ENCODE measurements at places on chromosomes 12 and 14. TPM values are rescaled to one million over a fixed set of nuclear protein-coding genes. Genes with fewer than 3 reads are reported as not detected.

Gene RDH11
- total RNA-seq, result 34.8 TPM

Gene KRT72
- not detected for total RNA-seq

Gene FAM161B
- 4.7 TPM for total RNA-seq

Gene OAS3
- total RNA-seq, result 16.7 TPM

Gene RNF212B
- total RNA-seq, result not detected

Gene ANKLE2
- 52.0 TPM for total RNA-seq

Gene ADAM20
- total RNA-seq, result 2.5 TPM

Gene MYF5
- total RNA-seq, result not detected

Gene RNASE7
- not detected for total RNA-seq

Gene CISTR
- not detected for total RNA-seq

DNA sequence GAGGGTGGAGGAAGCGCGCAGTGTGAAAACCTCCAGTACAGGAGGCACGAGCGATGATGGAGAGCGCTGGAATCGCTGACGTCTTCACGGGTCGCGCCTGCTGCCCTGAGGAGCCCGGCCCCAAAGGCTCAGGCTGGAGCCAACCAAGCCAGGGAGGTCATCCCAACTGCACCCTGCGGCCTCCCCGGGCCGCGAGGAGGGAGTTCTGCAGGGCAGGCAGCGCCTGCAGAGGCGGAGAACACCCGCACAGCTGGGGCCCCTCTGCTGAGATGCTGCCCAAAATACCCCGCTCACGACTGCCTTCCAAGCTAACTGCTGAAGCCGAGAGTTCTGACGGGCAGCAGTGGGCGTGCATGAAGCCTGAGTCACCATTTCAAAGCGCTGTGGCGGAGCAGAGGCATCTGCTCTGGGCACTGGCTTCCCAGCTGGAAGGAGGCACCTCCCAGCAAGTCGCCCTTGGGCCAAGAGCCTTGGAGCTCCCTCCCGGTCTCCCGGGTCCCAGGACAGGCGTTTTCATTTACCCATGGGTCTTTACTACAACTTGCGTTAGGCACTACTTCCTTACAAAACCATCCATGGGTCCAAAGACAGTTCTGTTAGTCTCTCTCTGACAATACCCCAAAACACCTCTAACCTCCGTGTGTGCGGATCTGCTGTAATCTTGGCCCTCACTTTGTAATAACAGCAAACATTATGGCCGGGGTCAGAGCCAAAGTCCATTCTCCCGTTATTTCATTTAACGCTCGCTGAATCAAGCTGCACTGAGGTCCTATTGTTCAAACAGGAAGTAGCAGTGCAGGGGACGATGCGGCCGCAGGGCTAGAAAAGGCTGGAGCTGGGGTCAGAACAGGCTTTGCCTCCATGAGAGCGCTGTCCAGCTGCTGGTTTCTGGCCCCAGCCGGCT lies 60.1 kb upstream of the RIMBP2 start:
- DNase-seq, result peak; percentile 84

DNA sequence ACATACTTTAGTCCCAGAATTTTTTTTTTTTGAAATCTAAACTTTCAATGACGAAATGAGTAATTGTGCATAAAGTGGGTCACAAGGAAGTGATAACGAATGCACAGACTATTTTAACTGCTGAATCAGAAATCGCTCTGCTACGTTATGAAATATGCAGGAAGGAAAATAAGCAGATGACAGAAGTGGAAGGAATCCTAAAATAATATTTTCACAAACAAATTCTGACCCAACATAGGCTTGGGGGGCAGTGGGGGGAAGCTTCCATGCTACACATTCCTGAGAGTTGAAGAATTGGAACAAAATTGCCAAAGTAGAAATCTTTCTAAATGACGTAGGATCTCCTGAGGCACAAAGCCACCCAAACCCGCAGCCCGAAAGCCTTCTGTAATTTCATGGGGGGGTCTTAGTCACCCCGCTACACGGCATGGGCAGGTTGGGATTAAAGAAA lies 89.6 kb downstream of the ARF6 start:
- peak; percentile 68 for DNase-seq

DNA sequence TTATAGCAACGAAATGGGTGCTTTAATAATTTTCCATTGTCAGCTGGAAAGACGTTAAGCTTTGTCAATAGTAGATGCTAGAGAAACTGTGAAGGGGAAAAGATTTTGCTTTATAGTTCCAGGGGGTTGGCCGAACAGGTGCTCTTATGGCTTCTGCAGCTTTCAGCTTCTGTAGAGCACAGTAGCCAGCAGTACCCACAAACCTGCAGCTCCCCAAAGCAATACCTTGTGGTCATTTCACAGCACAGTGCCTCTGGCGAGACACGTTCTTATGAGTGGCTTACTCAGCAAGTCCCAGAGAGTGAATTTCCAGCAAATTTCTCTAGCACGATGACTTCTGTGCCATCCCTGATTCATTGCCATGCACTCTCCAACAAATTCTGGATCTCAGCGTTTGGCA lies 416.3 kb upstream of the ATP2B1 start:
- no peak for DNase-seq

GRCh38 chr14:22846811-22847307 lies 10.5 kb downstream of the MMP14 start:
- no peak for DNase-seq

GRCh38 chr14:22122829-22123560 lies 449.4 kb upstream of the OR4E1 start:
- DNase-seq, result no peak

DNA sequence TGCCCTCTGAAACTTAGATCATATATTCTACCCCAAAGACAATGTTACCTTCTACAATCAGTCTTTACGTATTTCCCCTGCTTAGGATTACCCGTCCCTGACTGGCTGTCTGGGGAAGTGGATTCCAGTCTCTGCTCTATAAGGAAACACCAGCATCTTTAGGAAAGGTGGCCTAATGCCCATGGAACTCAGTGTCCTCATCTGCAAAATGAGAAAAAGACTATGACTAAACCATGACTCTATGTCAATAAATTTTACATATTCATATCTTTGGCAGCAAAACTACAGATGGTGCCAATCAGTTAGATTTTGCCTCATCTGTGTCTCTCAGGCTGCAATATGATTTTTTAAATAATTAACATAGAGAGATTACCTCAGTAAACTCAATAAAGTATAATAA lies 133.8 kb downstream of the ITPR2 start:
- no peak for DNase-seq

- no peak for DNase-seq
Measured at GRCh38 chr12:81588235-81589008, 170.7 kb downstream of the PPFIA2 start.

DNA sequence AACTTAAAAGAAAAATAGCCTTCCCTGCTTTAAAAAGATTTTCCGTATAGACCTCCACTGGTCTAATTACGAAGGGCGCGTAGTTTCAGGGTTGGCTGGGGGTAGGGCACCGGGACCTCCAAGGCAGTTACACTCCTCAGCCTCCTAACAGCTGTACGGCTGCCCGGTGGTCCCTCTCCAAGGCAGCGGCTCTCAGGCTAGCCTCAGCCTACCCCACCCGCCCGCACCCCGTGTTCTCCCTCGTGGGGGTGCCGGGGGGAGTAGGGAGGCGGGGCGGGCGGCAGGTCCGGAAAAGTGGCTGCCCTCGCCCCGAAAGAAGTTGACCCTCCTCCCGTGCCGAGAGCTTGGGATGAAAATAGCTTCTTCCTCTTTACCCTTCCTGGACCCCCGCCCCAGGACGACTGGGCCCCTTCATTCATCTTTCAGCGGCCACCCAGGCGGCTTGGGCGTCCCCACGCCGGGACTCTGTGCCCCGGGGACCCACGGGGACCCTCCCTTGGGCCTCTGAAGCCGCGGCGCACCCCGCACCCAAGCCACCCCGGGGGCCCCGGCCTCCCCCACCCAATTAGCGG lies 991 bp upstream of the RCOR1 start:
- peak; percentile 83 for DNase-seq

DNA sequence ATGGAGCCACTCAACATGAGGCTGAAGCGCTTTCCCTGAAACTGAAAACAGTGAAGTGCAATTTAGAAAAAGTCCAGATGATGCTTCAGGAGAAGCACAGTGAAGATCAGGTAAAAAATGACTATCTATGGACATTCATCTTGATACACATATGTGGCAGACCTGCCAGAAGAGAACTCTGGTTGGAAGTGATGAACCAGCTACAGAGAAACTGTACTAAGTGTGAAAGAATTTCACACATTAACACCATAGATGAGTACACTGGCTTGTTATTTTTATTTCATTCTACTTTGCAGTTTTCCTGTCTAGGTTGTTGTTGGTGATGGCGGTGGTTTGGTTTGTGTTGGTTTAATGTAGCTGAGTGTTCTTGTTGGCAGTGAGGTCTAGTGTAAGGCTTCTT lies 174.7 kb downstream of the ESR2 start:
- DNase-seq, result no peak

GRCh38 chr12:74489543-74489942 lies 48.1 kb upstream of the ATXN7L3B start:
- DNase-seq, result no peak

GRCh38 chr14:84643446-84643845 lies 886.5 kb upstream of the FLRT2 start:
- DNase-seq, result no peak

DNA sequence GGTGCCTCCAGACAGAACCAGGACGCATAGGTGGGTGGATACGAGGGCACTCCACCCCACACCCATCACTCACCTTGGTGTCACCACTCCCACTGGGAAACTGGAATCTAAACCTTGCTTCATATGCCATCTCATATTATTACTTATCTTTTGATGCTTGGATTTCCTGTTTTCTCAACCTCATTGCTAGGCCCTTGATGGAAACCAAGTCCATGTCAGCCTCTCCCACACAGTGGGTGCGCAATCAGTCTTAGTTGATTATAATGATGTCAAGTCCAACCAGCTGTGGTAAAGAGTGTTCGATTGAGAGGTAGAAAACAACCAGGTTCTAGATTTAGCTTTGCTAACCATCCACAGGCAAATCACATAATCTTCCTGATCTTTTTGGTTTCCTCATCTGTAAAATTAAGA lies 584 bp upstream of the DDHD1 start:
- DNase-seq, result no peak

DNA sequence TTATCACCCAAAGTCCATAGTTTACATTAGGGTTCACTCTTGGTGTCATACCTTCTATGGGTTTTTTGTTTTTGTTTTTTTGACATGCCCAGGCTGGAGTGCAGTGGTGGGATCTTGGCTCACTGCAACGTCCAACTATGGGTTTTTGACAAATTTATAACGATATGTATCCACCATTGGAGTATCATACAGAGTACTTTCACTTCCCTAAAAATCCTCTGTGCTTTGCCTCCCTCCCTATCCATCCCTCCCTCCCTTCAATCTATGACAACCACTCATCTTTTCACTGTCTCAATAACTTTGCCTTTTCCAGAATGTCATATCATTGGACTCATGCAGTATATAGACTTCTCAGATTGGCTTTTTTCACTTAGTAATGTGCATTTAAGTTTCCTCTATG lies 139.0 kb upstream of the CCDC198 start:
- DNase-seq, result no peak

DNA sequence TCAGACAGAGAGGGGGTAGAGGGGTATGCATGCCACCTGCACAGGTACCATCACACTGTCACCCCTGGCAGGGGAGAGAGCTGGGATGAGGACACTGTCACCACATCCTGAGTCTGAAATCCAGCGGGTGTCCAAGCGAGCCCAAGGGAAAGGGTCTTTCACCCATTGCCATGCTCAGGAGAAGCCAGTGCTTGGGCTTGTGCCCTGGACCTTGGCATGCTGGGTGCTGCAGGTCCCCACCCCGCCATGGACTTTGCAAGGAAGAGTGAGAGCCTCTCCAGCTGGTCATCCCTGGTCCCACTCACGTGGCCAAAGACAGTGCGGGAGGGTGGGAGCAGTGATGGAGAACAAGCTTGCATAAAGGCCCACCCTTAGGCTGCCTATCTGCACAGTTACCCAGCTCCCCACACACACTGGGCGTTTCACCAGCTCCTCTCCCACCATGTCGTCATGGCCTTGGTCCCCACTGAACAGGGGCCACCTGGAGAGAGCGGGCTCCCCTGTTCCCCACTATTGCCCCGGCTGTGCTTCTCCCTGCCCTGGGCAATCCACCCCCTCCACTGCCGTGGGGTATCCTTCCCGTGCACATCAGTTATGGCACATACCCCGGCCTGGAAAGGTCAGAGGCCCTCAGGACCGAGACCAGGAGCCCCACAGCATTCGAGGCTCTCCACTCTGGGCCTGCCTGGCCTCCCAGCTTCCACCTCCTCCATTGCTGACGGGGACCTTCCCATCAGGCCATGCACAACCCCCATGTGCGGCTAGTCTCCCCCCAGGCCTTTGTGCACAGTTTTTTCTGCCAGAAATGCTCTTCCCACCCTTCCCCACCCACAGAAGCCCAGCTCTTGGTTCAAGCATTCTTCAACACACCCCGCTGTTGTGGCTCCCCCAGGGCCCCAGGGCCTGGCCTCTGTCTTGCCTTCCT lies 58.6 kb upstream of the BCL11B start:
- no peak for DNase-seq

DNA sequence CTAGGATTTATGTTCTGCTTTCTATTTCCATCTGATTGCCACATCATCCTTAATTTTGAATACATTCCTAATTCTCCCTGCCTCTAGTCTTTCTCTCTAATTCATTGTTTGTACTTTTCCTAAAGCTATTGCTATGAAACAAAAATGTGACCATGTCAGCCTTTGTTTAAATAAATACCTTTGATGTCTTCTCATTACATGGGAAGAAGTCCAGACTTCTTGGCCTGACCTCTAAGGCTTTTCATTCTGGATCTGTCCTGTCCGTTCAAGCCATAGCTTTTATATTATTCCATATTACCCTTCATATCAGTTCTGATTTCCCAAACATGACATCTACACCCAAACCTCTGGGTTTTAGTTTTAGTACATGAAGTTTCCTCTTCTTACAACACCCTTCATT lies 91.4 kb downstream of the CDK17 start:
- DNase-seq, result no peak

- no peak for DNase-seq
Measured at GRCh38 chr14:57533214-57533613, 39.6 kb upstream of the CCDC198 start.

- DNase-seq, result no peak
Measured at GRCh38 chr12:76560086-76560491, 518 bp upstream of the OSBPL8 start.

- peak; percentile 90 for DNase-seq
Measured at GRCh38 chr14:91418387-91419043, 895 bp upstream of the CCDC88C start.

DNA sequence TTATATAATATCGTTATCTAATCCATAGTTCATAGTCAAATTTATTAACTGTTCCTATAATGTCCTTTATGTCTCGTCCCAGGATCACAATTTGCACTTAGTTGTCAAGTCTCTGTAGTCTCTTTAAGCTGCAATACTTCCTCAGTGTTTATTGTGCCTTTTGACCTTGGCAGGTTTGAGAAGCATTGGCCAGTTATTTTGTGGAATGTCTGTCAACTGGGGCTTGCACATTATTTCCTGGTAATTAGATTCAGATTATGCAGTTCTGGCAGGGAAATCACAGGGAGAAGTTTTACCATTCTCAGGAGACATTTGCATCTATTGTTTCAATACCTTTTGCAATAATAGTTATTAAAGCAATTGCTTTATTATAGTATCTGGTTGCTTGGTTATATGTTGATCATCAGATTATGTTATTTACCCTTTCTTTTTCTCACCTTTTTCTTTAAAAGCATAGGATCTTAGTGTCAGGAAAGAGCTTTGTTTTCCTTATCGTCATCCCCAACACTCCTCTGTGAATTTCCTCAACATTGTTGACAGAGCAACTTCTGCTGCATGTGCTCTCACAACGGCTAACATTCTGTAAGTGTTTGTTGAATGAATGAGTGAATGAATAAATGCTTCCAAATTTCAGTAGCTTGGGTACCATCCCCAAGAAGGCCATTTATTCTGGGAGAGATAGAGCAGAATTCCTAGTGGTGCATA lies 3.7 kb upstream of the ART4 start:
- DNase-seq, result no peak

- no peak for DNase-seq
Measured at GRCh38 chr12:118959985-118960560, 21.3 kb upstream of the SRRM4 start.

GRCh38 chr14:102544046-102544746 lies 34.6 kb upstream of the ANKRD9 start:
- DNase-seq, result no peak
